Right ventricle myocardium inferior (tissue), 1 donor: ENCODE measurements at places on chromosomes 5 and 9. TPM values are rescaled to one million over a fixed set of nuclear protein-coding genes. Genes with fewer than 3 reads are reported as not detected.

Gene SLC6A7
- not detected for total RNA-seq

Gene PKN3
- total RNA-seq = 8.5 TPM

Gene FRMD3
- total RNA-seq = 98.9 TPM

Gene BRINP1
- total RNA-seq = 0.35 TPM

Gene LCN2
- not detected for total RNA-seq

Gene HEMGN
- total RNA-seq = 0.11 TPM

Gene DOK3
- total RNA-seq = 4.4 TPM

Gene SEMA6A
- 7.8 TPM for total RNA-seq

Gene ARRDC3
- total RNA-seq = 19.9 TPM

Gene RNF224
- not detected for total RNA-seq

Gene CDO1
- 12.2 TPM for total RNA-seq

Gene MTMR12
- total RNA-seq = 18.7 TPM

Gene PGM5
- 151 TPM for total RNA-seq

Gene NDST1
- total RNA-seq = 60.4 TPM

Gene TMEM232
- 1.4 TPM for total RNA-seq

DNA sequence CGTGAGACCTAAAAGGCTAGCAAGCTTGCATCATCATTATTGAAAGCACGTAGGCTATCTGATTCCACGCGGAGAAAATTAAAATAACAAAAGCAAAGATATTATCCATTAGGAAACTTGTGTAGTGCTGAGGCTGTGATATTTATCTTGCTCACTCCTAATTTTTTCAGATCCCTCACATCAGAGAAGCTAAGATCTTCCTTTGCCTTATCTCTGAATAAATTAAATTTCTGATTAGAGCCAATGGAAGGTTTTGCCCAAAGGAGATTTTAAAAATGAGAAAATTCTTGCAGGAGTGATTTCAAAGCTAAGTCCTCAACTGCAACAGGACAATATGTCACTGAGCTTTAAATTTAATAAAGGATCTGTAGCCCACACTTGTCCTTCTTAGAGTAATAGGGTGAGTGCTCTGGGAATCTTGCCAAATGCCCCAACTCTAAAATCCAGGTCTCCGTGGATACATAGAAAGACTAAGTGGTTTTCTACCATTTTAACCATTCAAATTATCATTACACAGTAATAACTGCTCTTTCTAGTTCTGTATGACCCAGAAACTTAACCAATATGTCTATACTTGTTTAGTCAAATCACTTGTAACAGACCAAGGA lies 295.0 kb downstream of the CAAP1 start:
- no peak for DNase-seq

GRCh38 chr5:116130471-116130870 lies 45.6 kb downstream of the COMMD10 start:
- no peak for DNase-seq

GRCh38 chr9:115254287-115255180 lies 136.6 kb upstream of the TNC start:
- no peak for DNase-seq

GRCh38 chr9:70136632-70137031 lies 93.0 kb downstream of the MAMDC2 start:
- no peak for DNase-seq

- DNase-seq = no peak
Observed at GRCh38 chr5:42596817-42597216, 159.8 kb upstream of the CCDC152 start.

- no peak for DNase-seq
Observed at GRCh38 chr9:129998491-129999140, 44.4 kb downstream of the FNBP1 start.

GRCh38 chr9:135605238-135605781 lies 34.0 kb downstream of the GLT6D1 start:
- peak; percentile 30 for DNase-seq

GRCh38 chr5:138282920-138283742 lies 8.7 kb upstream of the GFRA3 start:
- no peak for DNase-seq

DNA sequence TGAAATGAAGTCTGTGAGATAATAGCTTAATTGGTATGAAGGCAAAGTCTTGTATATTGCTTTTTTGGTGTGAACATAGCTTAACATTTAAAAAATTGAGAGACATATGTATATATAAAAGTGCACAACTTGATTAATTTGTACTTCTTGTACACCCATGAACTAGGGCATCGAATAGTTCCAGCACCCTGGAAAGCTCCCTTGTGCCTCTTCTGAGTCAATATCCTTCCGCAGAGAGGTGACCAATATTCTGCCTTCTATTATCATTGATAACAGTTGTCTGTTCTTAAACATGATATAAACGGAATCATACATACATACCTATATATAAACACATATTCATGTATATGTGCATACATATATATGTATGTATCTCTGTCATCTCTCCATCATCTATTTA lies 185.4 kb downstream of the PHF2 start:
- DNase-seq = no peak

DNA sequence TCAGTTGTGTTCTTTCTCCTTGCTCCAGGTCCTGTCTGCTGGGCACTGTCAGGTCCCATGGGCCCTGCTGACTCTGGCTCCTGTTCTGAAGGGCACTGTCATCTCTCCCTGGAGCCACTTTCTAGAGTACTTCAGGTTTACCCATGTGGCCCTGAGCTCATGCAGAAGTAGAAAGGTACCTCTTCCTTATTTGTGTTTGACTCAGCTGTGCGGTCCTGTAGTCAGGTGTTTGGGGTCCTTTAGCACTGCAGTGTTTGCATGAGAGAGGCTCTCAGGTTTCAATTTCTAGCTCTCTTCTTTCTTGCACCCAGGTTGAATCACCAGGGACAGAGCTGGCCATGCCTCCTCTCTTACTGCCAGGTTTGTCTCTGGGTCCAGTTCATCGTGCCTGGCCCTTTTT lies 71.5 kb downstream of the HSPA4 start:
- no peak for DNase-seq

GRCh38 chr9:127634021-127634420 lies 21.9 kb downstream of the STXBP1 start:
- DNase-seq = no peak

DNA sequence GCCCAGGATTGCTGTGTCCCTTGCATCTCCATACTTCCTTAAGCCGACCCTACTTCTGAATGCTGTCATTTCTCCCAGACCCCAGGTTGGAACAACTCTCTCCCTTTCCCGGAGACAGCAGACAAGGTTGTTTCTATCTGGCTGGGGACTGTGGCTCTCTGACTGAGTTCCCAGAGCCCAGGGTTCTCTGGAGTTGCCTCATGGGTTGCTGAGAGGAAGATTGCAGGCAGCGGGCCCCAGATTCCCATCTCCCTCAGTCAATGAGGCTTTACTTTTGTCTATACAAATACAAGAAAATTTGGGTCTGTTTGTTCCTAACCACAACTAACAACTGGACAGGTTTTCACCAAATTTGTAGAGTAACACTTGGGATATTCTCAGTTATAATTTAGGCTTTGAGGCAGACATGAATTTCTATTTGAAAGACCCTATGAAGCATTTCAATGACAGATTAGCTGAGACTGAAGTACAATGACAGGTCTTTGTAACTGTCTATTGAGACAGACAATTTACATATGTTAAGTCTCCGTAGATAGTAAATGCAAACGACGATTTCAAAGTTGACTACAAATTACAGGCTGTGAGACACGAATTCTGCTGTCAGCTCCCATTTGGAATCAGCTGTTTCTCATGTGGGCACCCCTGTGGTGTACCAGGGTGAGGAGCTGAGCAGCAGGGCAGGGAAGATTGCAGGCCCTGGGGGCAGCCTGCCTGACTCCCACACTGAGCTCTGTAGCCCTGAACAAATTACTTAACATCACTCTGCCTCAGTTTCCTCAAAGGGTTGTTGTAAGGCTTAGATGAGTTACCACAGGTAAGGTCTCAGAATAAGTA lies 107.5 kb downstream of the ATP10B start:
- DNase-seq = no peak

GRCh38 chr5:86626149-86626548 lies 8.4 kb downstream of the COX7C start:
- no peak for DNase-seq

GRCh38 chr9:120917929-120918762 lies 8.4 kb downstream of the TRAF1 start:
- no peak for DNase-seq

DNA sequence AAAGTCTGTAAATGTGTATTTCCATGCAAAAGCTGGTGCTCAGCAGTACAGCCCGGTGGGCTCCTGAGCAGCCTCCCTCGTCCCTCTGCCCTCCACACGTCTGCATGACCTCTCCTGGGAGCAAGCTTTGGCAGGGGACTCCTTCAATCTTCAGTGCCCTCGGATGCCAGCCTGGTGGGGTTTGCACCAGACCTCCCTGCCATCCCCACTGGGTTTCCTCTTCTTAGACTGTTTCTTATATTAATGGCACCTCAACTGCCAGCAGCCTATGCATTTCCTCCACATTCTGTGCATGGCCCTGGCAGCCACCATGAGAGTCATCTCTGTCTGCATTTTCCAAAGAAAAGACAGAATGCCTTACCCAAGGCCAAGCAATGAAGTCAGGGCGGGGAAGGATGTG lies 108.4 kb downstream of the ROR2 start:
- no peak for DNase-seq

- DNase-seq = no peak
Observed at GRCh38 chr5:112977440-112977861, 853 bp downstream of the DCP2 start.

- no peak for DNase-seq
Observed at GRCh38 chr5:173668910-173669309, 52.5 kb upstream of the BOD1 start.

- DNase-seq = no peak
Observed at GRCh38 chr9:69806627-69807026, 14.0 kb upstream of the CFAP95 start.

DNA sequence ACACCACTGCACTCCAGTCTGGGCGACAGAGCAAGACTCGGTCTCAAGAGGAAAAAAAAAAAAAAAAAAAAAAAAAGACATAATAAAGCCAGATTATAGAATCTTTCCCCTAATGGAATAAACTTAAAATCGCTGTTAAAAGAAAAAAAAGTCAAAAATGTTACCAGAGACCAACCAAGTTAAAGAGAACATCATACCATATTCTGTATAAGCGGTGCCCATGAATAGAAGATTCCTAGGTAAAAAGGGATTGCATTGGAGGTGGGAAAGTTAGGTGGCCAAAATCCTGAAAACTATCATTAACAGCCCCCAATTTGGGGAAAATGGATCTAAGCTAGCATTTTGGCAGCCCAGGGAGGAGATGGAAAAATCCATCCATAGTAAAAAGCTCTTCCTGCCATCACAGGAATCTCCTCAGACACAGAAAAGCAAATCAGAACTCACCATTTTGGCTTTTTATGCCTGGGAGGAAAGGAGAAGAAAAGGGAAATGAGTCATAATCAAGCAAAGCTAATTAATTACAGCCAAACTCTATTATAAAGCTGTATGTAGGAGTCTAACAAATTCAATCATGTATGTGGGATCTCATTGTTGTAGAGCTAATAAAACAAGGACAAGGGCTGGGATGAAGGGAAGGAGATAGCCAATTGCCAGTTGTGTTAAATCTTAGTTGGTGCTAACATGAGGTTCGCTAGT lies 363.8 kb downstream of the ARL15 start:
- no peak for DNase-seq

DNA sequence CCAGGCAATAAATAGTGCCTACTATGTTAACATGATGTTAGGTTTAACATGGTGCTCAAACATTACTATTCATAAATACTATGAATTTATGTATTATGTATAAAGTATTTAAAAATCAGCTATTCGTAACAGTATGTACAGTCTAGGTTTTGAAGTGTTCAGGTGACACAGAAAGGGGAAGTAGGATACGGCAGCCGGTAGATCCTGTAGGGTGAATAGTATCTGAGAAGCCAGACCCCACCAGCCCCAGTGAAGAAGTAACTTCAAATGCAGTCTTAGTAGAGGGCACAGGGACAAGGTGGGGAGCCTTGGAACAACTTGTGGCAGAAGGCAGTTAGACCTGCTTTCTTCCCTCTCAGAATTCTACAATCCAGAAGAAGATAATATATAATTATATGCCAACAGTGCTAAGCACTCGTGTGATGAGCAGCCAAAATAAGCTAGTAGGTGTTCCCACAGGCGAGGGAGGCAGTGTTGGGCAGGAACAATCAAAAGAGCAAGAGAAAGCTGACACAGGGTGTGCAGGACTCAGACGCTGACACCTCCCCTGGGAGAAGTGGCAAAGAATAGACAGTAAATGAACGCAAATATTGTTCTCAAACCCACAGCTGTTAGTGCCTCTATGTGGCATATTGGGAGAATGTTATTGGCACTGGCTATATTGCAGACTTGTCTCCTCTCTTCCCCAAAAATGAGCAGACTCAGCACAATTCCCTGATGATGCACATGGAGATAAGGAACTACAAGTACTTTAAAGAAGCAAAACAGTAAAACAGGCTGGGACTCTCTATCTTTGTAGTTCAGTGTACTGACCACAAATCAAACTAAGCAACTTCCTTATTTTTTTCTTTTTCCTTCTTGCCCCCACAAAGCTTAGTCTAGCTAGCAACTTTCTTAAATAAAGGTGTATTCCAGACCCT lies 4.6 kb downstream of the ZNF367 start:
- no peak for DNase-seq

GRCh38 chr5:61472172-61472958 lies 140.3 kb downstream of the ZSWIM6 start:
- no peak for DNase-seq

DNA sequence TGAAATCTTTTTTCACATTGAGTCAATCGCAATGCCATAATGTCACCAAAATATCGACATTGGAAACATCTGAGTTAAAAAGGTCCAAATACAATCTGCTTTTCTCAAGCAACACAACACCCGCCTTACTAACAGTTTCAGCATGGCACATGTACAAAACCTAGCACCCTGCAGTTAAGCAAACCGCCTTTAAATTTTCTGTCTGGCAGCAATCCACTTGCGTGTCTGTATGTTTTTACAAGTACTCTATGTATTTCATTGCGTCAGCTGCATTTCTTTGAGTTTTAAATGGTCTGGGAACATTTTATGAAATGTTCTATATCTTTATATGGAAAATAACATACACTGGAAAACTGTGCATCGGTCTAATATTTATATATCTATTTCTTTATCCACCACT lies 134.6 kb downstream of the DENND1A start:
- DNase-seq = no peak

GRCh38 chr5:39466846-39467245 lies 42.1 kb upstream of the DAB2 start:
- DNase-seq = no peak

DNA sequence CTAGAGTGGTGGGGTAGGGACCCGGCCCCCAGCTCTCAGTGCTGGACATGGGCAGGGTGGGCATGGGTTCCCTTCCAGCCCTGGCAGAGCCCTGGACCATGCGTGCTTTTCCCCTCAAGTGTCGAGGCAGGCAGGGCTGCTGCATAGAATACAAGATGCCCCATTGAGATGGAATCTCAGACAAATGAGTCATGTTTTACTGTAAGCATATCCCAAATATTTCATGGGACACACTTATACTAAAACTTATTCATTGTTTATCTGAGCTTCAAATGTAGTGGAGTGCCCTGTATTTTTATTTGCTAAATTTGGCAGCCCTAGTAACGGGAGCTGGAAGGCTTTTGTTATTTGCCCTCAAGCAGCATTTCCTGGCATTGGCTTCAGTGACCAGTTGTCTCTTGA lies 3.2 kb upstream of the RNU6ATAC start:
- DNase-seq = no peak

GRCh38 chr9:6198251-6198650 lies 17.4 kb upstream of the IL33 start:
- DNase-seq = no peak

GRCh38 chr5:5403741-5404140 lies 18.7 kb upstream of the ICE1 start:
- DNase-seq = no peak

GRCh38 chr5:100634937-100635534 lies 99.9 kb downstream of the FAM174A start:
- DNase-seq = no peak
